ENCODE measurements at places on chromosomes 3 and 15.

GRCh38 chr15:56248311-56248992 lies 4.8 kb upstream of the RFX7 start:
- no peak for DNase-seq

DNA sequence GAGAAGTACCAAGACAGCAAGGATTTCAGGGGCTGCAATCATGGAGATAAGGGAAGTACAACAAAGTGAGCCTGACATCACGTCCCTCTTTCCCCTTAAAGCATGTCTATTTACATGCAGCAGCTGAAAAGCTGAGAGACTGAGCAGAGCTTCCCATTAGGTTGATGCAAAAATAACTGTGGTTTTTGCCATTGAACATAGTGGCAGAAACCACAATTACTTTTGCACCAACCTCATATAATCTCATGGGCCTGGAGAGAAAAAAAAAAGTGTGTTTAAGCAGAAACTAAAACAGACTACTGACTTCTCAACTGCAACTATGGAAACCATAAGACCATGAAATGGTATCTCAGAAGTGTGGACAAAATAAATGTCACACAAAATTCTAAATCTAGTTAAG lies 48.3 kb downstream of the CCDC12 start:
- no peak for DNase-seq

GRCh38 chr15:31261266-31262142 lies 65.1 kb upstream of the KLF13 start:
- DNase-seq = no peak

DNA sequence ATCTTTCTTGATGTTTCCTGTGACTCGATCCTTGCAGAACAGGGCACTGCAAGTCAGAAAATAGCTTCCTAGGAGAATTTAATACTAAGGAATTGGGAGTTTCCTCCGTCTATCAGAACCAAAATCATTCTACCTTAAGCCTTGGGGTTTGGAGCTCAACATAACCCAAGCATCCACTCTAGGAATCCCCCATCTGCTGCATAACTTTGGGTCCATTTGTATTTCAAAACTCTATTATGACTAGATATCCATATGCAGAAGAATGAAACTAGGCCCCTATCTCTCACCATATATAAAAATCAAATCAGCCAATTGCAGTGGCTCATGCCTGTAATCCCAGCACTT lies 61.7 kb upstream of the AKAP13 start:
- DNase-seq = no peak

- DNase-seq = no peak
Measured at GRCh38 chr3:4522947-4523346, 29.8 kb downstream of the ITPR1 start.
